ENCODE measurements at places on chromosomes 6 and 20. TPM values are rescaled to one million over a fixed set of nuclear protein-coding genes. Genes with fewer than 3 reads are reported as not detected.

VNN1 gene
- total RNA-seq: not detected

MOG gene
- 0.31 TPM for total RNA-seq

RNF182 gene
- 71.1 TPM for total RNA-seq

SNAI1 gene
- total RNA-seq: not detected

EBF4 gene
- 24.1 TPM for total RNA-seq

SHLD1 gene
- 5.3 TPM for total RNA-seq

CALHM6 gene
- total RNA-seq: not detected

Data from parietal lobe (tissue), 2 donors.